ENCODE measurements at places on chromosomes 16 and 17. TPM values are rescaled to one million over a fixed set of nuclear protein-coding genes. Genes with fewer than 3 reads are reported as not detected.
A peak's percentile ranks its signal among the peaks of the same experiment; 100 is the strongest.

- no peak within 1 kb of the TSS for H3K4me3 ChIP-seq
- no peaks in the 10 kb centered on the region for H3K36me3 ChIP-seq
- no peaks in the 10 kb centered on the region for H3K27me3 ChIP-seq
- peak; percentile 90 for DNase-seq
Measured at GRCh38 chr16:75116081-75116910, at the start of gene LDHD. LDHD (minus strand) TSS chr16:75116780; CDS start chr16:75116720, 60 bp downstream.

GRCh38 chr17:77496401-77496801 is 355.6 kb downstream of the SEC14L1 start:
- H3K27me3 ChIP-seq, result no peaks in the 10 kb centered on the region
- DNase-seq, result no peak
- H3K27ac ChIP-seq, result no peak overlapping the region

DNA sequence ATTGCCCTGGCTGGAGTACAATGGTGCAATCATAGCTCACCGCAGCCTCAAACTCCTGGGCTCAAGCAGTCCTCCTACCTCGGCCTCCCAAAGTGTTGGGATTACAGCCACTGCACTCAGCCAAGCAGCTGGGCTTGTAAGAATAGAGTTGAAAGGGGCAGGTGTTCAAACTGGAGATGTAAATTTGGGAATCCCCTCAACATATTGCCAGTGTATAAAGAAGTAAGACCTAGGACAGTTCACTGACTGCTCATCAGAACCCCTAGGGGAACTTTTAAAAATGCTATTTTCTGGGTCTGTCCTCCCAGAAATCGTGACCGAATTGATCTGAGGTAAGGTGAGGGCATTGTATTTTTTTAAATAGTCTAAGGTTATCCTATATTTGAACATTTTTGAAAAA is 8.9 kb upstream of the DNAJA2 start:
- no peaks in the 10 kb centered on the region for H3K27me3 ChIP-seq
- no peak for DNase-seq
- H3K4me3 ChIP-seq, result no peak overlapping the region
- H3K4me1 ChIP-seq, result no peaks in the 10 kb centered on the region

- no peaks in the 10 kb centered on the region for H3K4me1 ChIP-seq
- peaks cover 16% of the 10 kb centered on the region for H3K27me3 ChIP-seq
- H3K4me3 ChIP-seq, result no peak overlapping the region
- no peak for DNase-seq
- H3K36me3 ChIP-seq, result no peaks in the 10 kb centered on the region
- no peak overlapping the region for H3K27ac ChIP-seq
Measured at GRCh38 chr17:41739661-41740352, 5.4 kb upstream of the HAP1 start.

DNA sequence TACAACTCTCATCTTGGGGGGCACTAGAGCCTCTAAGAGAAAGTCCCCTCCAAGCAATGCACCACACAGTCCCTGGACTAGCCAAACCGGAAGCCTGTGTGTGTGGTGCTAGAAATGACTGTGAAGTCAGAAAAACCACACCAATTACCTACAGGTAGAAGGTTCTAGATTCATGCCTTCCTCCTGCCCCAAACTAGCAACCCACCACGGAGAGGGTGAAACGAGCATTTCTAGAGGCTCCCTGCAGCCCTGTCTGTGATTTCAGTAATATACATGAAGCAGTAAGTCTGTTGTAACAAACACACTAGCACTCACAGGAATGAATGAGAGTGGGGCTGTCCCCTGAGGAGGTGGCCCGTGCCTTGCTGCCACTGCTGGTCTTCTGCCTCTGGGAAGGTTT is 13.6 kb downstream of the ZFHX3 start:
- H3K36me3 ChIP-seq, result no peaks in the 10 kb centered on the region
- H3K27me3 ChIP-seq, result no peaks in the 10 kb centered on the region
- DNase-seq, result no peak

DNA sequence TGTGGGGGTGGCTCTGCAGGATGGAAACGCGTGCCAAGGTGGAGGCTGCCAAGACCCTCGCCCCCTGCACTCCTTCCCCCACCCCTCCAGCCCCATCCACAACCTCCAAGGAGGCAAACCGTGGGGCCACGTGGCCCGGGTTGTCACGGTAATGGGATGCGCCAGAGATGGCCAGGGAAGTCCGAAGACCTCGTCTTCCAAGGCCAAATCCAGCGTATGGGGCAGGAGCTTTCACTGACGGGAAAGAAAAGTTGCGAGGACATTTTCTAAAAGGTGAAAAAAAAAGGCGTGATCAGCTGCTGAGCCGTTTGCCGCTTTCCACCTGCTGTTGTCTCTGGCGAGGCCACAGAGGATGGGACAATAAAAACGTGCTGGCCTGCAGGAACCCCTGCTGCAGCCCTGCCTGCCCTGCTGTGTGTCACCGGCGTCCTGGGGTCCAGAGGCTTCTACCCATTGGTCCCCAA is 28.3 kb upstream of the GSE1 start:
- no peak overlapping the region for H3K27ac ChIP-seq
- no peak for DNase-seq
- H3K4me3 ChIP-seq, result no peak overlapping the region
- H3K4me1 ChIP-seq, result peaks cover 18% of the 10 kb centered on the region
- no peaks in the 10 kb centered on the region for H3K27me3 ChIP-seq
- H3K36me3 ChIP-seq, result no peaks in the 10 kb centered on the region

DNA sequence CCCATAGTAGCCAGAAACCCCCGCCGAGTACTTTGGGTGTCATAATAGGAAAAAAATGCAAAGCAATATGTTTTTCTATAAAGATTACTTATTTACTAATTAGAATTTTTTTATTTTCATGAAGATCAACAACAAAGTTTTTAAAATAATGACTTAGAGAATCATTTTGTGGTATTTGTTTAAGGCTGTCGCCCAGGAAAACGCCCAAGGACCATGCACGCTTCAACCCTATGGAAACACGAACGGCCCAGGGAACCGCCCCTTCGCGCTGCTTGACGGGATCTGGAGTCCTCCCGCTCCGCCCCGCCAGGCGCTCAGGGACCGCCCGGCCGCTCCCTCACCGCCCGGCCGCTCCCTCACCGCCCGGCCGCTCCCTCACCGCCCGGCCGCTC is 408 bp upstream of the KPNA2 start:
- DNase-seq, result peak; percentile 95
- H3K4me1 ChIP-seq, result peaks cover 18% of the 10 kb centered on the region
- no peaks in the 10 kb centered on the region for H3K27me3 ChIP-seq
- no peak overlapping the region for H3K27ac ChIP-seq

- H3K27me3 ChIP-seq, result no peaks in the 10 kb centered on the region
- H3K4me1 ChIP-seq, result peaks cover 10% of the 10 kb centered on the region
- no peak overlapping the region for H3K4me3 ChIP-seq
- no peaks in the 10 kb centered on the region for H3K36me3 ChIP-seq
- H3K27ac ChIP-seq, result no peak overlapping the region
Measured at GRCh38 chr17:49111934-49112333, 20.6 kb upstream of the B4GALNT2 start.

DNA sequence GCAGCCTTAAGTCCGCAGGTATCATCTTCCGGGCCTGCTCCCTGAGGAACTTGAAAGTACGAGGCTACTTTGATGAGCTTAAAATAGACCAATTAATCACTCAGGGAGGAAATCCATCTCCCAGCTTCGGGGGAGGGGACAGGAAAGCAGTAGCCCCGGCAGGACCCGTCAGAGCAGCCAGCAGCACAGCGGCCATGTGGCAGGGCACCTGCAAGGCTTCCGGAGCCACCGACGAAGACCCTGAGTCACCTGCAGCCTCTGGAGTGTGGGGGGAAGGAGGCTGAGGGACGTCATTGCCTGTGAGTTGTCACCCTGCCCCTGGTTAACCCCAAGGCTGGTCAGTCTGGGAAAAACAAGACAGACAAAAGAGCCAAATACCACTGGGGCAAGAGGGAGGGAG is 4.4 kb upstream of the CYB561 start:
- no peaks in the 10 kb centered on the region for H3K27me3 ChIP-seq
- no peak overlapping the region for H3K27ac ChIP-seq
- H3K4me1 ChIP-seq, result peaks cover 15% of the 10 kb centered on the region
- no peaks in the 10 kb centered on the region for H3K36me3 ChIP-seq
- no peak for DNase-seq

GRCh38 chr16:89890886-89891657 is 17.7 kb downstream of the TCF25 start:
- peak; percentile 66 for DNase-seq
- no peak overlapping the region for H3K27ac ChIP-seq
- no peak overlapping the region for H3K4me3 ChIP-seq
- no peaks in the 10 kb centered on the region for H3K27me3 ChIP-seq
- peaks cover 25% of the 10 kb centered on the region for H3K4me1 ChIP-seq
- H3K36me3 ChIP-seq, result no peaks in the 10 kb centered on the region

GRCh38 chr16:50690177-50690576 is 3.2 kb upstream of the NOD2 start:
- H3K27me3 ChIP-seq, result no peaks in the 10 kb centered on the region
- H3K36me3 ChIP-seq, result no peaks in the 10 kb centered on the region
- H3K4me1 ChIP-seq, result no peaks in the 10 kb centered on the region
- H3K27ac ChIP-seq, result no peak overlapping the region
- DNase-seq, result no peak

DNA sequence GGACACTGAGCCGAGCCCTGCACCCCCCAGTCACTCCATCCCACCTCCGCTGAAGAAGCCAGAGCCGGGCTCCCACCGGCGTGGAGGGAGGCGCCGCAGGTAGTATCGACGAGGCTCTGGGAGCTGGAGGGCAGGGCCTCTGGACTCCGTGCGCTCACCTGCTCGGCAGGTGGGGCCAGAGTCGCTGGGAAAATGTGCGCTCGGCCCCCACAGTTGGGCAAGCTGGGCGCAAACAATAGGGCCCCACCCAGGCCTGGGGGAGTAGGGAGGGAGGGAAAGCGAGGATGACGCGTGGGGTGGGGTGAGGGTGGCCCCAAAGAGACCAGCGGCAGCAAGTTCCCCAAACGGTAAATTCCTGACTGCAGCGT is 668 bp downstream of the JUP start:
- H3K27me3 ChIP-seq, result no peaks in the 10 kb centered on the region
- no peak for DNase-seq
- no peaks in the 10 kb centered on the region for H3K36me3 ChIP-seq
- H3K4me1 ChIP-seq, result peaks cover 36% of the 10 kb centered on the region
- H3K4me3 ChIP-seq, result peak overlapping the region; percentile 65

The KRTAP3-1 gene
- not detected for total RNA-seq

The AIPL1 gene
- not detected for total RNA-seq

DNA sequence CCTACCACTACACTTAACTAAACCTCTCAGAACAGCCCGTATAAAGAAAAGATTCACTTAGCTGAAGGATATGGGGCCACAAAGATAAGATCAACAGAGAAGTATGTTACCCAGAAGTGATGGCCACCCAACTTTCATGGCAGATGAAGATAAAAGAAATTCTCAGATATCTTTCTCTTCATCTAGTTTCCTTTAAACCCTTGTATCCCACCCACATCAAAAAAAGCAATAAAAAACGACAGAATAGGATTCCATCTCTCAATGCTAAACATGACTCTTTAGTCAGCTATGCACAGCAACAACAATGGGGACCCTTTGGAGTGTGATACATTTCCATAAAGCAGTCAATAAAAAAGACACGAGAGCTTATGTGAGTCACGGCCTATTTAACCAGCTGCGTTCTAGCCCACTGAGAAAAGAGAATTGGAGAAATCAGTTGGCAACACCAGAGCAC is 86.6 kb downstream of the SNX11 start:
- no peak for DNase-seq
- H3K36me3 ChIP-seq, result no peaks in the 10 kb centered on the region
- no peak overlapping the region for H3K4me3 ChIP-seq
- H3K27me3 ChIP-seq, result no peaks in the 10 kb centered on the region

The LHX1 gene
- total RNA-seq, result not detected

The ZP2 gene
- not detected for total RNA-seq

- H3K4me1 ChIP-seq, result peaks cover 20% of the 10 kb centered on the region
- no peak overlapping the region for H3K27ac ChIP-seq
- H3K36me3 ChIP-seq, result peaks cover 48% of the 10 kb centered on the region
- no peak for DNase-seq
Measured at GRCh38 chr17:30273373-30273772, 18.4 kb downstream of the BLMH start.

DNA sequence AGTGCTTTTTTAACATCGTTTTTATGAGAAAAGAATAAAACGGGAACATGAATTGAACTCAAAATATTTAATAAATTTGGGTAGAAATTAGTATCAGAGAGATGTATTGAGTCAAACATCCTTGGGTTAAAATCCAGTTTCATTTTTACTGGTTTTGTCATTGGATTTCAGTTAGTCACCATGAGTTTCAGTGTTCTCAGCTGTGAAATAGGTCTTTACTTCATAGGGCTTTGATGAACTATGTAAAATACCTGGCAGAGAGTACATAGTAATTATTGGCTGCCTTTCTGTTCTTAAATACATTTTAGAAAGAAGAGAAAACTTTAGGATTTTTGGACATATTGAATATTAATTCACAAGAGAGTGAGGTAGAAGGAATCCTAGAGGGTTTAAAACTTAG is 105.8 kb downstream of the TANC2 start:
- H3K4me3 ChIP-seq, result no peak overlapping the region
- no peak for DNase-seq
- no peaks in the 10 kb centered on the region for H3K36me3 ChIP-seq
- H3K4me1 ChIP-seq, result no peaks in the 10 kb centered on the region
- no peak overlapping the region for H3K27ac ChIP-seq

GRCh38 chr16:74747-75334 is 2.4 kb upstream of the RHBDF1 start:
- no peak overlapping the region for H3K4me3 ChIP-seq
- no peak overlapping the region for H3K27ac ChIP-seq
- H3K4me1 ChIP-seq, result peaks cover 39% of the 10 kb centered on the region
- DNase-seq, result no peak

The CCL1 gene
- total RNA-seq, result not detected

The CDC6 gene
- 3.0 TPM for total RNA-seq
